ENCODE measurements at places on chromosomes 7 and 10.

DNA sequence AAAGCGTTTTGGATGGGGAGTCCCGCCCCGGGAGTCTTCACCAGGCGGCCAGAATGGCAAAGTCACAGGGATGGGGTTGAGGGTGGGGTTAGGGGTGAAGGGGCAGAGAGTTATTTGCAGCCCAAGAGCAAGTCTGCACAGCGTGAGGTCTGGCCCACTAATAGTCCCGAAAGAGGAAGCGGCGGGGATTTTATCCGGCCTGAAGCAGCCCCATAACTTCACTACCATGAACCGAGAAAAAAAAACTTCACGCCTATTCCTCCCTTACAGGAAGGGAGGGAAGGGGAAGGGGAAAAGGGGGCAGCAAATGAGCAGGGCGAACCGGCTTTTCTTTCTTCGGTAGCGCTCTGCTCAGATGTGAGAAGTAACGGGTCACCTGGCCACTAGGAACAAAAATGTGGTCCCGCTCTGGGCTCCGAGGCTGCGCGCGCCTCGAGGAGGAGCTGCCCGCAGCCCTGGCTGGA, 712 bp downstream of the ITPRIP start:
- DNase-seq = no peak

- no peak for DNase-seq
Observed at GRCh38 chr10:4770801-4771553, 55.0 kb upstream of the AKR1E2 start.

- no peak for DNase-seq
Observed at GRCh38 chr10:92413011-92413410, 122.0 kb downstream of the MARCHF5 start.

- DNase-seq = no peak
Observed at GRCh38 chr7:27200761-27201579, 1.1 kb upstream of the HOXA13 start.

DNA sequence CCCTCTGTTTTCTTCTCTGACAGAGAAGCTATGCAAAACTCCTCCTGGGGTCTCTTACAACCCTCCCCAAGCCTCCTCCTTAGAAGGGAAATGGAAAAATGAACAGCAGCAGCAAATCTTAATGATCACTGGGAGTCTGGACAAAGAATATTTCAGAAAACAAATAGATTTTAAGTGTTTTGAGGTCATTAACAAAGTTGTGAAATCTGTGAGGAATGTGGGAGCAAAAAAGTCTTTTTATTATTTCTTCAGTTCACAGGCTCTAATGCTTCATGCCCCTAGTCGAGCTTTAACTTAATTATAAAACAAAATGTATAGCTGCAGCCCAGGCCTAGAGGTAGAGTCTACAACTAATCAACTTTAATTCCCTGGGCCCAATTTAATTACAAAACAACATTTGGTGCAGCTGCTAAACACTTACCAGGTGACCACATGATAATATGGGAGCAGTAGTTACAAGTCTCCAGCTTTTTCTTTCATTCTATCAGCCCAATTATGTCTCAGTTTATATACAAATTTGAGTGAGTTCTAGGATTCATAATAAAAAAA, 293.2 kb downstream of the THSD7A start:
- DNase-seq = no peak

- no peak for DNase-seq
Observed at GRCh38 chr7:84697506-84697905, 489.4 kb downstream of the SEMA3D start.

DNA sequence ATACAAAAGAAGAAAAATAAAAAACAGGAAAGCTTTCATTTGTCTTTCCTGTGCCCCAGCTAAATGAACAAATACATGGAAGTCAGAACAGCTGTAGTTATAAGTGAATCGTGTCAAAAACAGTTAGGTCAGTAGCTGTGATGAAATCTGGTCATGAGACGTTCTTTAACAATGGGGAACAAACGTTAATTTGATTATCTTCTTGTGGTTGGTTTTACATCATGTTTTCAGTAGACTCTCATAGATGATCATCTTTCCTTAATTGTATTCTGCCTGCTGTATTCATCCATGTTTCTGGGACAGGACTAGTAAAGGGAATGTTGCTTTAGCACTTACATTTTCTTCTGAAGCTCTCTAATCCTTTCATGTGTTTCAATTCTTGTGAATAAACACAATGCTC, 97.0 kb downstream of the PCLO start:
- no peak for DNase-seq

DNA sequence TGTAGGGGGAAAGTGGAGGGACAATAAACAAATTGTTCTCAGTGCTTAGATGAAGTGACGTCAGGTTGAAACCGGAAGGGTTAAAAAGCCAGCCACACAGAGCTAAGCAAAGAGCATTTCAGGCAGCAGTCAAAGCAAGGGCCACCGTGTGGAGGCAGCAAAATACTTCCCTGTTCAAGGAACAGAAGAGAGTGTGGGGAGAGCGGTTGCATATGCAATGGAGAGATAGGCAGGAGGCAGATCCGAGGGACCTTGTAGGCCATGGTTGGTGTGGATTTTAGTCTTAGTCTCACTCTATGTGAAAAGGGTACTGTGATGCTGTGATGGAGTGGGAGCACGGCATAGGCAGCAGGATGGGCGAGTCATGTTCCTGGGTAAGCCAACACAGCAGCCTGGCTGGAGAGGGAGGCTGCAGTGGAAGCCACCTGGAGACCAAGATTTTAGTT, 3.8 kb upstream of the STN1 start:
- no peak for DNase-seq

DNA sequence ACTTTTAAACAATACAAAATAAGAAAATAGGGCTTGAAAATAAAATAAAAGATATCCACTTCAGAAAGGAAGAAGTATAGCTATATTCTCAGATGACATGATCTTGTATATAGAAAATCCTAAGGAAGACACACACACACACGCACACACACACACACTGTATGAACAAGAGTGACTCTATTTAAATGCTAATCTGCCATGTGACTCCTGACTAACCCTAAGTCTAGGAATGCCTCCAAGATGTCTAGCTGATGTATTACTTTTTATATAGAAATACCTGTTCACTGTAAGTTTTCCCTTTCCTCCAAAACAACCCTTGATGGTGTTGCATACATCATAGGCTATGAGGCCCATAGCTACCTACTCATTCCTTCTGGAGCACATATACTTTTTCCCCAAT, 173.1 kb upstream of the LRRTM3 start:
- DNase-seq = no peak

- no peak for DNase-seq
Observed at GRCh38 chr7:49643736-49644135, 129.7 kb upstream of the VWC2 start.

GRCh38 chr10:32166365-32166764, 110.1 kb upstream of the KIF5B start:
- no peak for DNase-seq

DNA sequence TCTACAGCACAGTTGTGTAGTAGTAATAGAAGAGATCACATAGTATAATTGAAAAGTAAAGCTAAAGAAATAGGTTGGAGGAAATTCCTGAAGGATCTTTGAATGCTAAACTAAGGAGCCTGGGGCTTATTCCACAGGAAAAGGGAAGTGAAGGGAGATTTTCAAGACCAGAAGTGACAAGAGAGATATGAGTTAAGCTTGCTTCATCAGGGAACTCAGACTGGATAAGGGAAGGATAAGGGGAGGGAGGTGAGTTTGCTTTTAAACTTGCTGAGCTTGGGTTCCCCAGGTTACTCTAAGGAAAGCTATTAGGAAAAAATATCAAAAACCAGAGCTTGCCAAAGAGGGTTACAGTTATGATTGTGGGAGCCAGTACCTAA, 182.4 kb downstream of the RAPGEF5 start:
- no peak for DNase-seq

DNA sequence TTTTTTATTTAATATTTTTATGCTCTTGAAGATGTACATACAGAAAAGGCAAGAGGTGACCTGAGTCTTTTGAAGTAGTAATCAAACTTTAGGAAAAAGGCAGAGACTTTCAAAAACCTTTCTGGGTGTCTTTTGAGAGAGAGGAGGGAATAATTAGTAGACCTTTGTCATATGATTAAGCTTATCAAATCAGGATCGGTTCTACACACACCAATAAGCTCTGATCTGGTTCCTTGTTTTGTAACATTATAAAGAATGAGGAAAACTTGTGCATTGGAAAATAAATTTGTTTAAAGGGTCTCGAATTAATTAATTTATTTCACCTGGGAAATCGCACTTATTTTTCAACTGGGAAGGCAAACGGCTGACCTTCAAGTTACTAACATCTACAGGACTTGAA, 11.9 kb downstream of the TWIST1 start:
- DNase-seq = no peak

- no peak for DNase-seq
Observed at GRCh38 chr10:89891006-89891535, 189.7 kb downstream of the KIF20B start.

DNA sequence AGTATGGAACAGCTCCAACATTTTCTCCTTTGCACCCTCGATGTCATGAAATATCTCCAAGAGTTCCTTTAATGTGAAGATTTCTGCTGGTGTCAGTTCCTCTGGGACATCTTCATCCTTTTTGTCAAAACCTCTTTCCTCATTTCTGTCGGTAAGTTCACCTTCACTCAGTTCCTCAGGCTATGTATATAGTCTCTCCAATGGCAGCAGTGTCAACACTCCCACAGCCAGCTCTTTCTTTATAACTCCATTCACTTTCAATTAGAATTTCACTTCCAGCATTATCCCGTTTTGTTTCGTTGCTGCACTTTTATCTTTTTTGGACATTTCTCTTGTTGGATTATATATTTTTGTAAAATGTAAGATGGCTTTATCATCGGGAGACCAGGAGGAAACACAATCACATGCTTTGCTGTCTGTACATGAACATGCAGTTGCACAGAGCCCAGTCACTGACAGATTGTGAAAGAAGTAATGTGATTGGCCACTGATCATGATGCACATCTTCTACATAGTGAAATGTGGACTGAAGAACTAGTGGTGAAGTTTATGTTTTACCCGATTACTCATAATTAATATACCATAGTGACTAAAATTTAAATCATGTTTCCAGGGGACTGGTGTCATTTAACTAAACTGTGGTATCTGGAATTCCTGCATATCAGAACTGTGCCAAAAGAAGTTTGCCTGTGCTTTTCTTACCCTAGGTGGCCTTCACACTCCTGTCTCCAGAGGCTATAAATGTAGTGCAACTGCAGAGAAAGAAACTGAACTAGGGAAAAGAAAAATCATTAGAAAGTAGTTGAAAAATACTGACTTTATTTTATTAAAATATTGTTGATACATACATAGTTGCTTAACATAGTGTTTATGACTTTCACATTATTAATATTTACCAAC, 289.6 kb downstream of the PPP1R3A start:
- no peak for DNase-seq

GRCh38 chr10:78700413-78700812, 368.4 kb upstream of the ZMIZ1 start:
- no peak for DNase-seq
